ENCODE measurements at places on chromosomes 3 and 15.

DNA sequence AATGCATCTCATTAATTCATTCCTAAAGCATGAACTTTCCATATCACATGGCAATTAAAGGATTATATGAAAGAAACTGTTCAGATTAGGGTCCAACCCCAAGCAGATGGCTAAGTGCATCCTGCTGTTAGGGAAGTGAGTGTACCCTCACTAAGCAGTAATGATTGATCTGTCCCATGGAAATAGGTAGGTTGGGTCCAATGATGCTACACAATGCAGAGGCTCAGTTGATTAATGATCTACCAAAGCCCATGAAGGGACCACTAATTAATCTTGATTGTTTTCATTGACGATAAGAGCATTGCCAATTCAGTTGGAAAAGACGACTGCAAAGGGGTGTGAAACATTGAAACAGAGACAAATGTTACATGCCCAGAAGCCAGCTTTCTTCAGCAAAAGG is 194.5 kb upstream of the LRTM1 start:
- no peak for DNase-seq

GRCh38 chr3:95460274-95460673 is 1354.1 kb upstream of the EPHA6 start:
- no peak for DNase-seq

- DNase-seq = no peak
Measured at GRCh38 chr15:73601451-73602445, 31.4 kb downstream of the NPTN start.

GRCh38 chr3:15360788-15361493 is 28.6 kb upstream of the SH3BP5 start:
- DNase-seq = no peak

GRCh38 chr3:101262393-101263240 is 57.8 kb downstream of the IMPG2 start:
- no peak for DNase-seq

DNA sequence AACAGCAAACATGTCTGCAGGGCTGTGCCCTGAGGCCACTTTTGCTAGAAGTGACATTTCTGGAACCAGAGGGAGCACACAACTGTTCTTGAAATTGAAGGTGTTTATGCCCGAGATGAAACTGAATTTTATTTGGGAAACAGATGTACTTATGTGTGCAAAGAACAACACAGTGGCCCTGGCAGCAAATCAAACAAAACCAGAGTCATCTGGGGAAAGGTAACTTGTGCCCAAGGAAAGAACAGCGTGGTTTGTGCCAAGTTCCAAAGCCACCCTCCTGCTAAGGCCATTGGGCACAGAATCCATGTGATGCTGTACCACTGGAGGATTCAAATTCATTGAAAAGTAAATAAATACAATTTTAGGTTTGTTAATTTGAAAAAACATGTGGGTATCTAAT is 31.2 kb upstream of the RARRES1 start:
- no peak for DNase-seq

GRCh38 chr3:187291512-187292132 is at the start of gene MASP1:
Gene MASP1 (minus strand): TSS chr3:187291737. CDS start chr3:187291632, 105 bp downstream.
- DNase-seq = no peak

GRCh38 chr3:126923895-126924294 is 59.0 kb upstream of the PLXNA1 start:
- DNase-seq = no peak

DNA sequence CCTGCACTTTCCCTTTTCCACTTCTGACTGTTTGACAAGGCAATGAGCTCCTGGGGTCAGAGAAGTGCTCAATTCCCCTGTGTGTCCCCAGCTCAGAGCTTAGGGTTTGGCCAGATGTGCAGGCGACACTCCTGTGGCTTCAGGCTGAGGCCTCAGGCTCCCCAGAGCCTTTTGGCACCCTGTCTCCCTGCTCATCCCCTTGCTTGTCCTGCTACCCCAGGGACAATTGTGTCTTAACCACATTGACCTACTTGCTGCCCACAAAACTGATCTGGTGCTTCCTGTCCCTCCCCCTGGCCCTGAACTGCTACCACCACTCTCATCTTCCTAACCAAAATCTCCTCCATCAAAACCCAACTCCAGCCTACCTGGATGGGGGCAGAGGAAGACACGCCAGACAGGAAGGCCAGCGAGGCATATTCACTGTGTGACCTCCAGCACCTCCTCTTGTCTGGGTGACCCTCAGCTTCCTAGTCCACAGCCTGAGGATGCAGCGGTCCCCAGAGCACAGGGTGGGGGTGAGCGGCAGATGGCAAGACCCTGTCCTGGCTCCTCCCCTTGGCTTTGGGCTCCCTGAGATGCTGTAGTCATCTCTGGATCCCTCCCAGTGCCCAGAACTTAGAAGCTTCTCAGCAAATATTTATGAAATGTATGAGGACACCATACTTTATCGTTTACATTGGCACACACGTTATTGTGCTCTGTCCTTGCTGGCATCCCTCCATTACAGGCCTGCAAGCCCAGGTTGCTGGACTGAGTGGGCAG is 98.9 kb upstream of the SLC6A6 start:
- DNase-seq = no peak

- DNase-seq = no peak
Measured at GRCh38 chr3:122660297-122660974, 20.2 kb upstream of the PARP14 start.

DNA sequence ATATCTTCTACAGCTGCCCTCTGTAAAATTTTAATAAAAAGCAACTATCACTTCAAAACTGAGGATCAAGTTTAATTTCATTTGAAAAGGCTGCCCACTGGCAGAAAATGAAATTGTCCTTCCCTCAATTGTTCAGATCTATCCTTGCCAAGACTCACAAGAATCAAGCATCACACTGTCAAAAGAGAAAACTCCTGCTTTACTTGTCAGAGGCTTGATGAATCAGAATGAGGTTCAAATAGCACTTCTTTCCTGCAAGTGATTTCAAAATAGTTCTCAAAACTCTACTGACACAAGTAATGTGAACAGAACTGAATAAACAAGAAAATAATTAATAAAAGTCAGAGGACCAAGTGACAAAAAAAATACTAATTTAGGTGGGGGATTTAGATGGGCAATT is 70.6 kb downstream of the GOLIM4 start:
- DNase-seq = no peak

GRCh38 chr3:134938029-134938525 is 143.0 kb downstream of the EPHB1 start:
- DNase-seq = no peak
